ENCODE measurements at places on chromosomes 16 and 17.

DNA sequence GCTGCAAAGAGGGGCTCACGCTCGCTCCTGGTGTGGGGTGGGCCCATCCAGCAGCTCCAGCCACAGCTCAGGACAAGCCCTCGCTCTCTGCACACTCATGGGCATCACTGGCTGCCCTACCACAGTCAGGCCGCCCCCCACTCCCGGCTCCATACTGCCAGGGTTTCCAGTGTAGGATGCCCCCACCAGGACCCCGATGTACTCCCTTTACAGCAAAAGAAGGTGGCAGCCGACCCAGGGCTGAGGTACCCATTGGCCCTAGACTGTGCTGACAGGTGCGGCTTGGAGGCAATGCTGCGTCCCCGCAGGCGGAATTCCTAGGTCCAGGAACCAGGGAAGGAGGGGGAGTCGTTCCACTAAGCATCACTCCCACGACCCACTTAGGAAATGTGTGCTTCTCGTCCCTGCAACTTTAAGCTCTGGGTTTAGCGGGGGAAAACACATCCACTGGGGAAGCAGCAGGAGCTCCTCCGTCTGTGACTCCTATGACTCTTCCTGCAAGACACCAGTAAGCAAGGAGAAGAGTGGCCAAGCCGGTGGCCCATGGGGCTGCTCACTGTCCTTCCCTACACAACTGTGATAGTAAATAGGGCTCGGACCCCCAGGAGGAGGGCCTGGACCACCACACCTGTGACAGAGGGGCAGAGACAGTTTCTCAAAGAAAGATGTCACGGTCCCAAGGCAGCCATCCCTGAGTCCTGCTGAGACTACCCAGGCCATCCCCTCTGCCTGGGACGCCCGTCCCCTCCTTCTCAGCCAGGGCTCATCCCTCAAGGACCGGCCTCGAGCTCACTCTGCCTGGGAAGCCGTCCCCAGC, 13.1 kb downstream of the CORO7 start:
- no peak for DNase-seq

GRCh38 chr17:48816774-48817590, at the start of gene TTLL6:
Gene TTLL6 (minus strand): TSS chr17:48817229. CDS start chr17:48817072, 157 bp downstream.
- peak; percentile 38 for DNase-seq

DNA sequence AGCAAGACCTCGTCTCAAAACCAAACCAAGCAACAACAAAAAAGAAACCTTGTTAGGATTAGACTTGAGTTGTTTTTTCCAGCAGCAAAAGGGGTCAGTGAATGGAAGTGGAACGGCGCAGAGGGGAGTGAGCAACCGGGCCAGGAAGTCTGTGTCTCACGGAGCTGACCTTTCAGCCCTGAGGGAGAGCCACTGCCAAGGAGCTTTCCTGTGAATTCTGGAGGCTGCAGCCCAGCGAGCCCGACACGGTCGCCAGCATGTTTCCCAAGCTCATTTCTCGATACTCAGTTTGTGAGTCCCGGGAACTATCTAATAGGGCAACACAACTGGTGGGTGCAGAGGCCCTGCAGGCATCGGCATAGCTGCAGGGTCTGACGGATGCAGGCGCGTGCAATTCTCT, 19.6 kb downstream of the TELO2 start:
- DNase-seq, result no peak

DNA sequence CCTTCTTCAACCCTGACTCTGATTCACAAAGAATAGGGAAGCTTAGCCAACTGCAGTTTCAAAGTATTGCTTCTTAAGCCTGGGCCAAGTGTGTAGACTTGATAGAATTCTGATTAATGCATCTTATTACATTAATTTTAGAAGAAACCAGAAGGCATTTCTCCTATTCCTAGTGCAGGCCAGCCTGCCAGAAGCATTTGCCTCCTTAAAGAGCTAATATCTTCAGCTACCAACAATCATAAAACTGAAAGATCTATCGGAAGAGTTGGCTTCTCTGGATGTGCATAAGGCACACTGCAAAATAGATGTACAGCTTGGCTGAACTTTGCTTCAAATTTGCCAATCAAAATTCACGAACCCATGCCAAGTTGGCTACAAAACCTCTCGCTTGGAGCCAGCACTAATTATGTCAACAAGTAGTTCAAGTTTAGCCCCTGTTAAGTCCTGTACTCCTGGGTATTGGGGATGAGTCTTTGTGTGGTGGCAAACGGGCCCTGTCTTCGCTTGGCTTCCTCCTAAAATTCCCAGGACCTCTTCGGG, 717.8 kb downstream of the WWOX start:
- DNase-seq, result no peak

GRCh38 chr16:56858374-56858773, 6.6 kb upstream of the SLC12A3 start:
- DNase-seq, result no peak

- no peak for DNase-seq
Measured at GRCh38 chr17:395179-395578, 42.6 kb upstream of the RPH3AL start.
